Stimulated activated CD4-positive, alpha-beta T cell treated with anti-CD3 and anti-CD28 coated beads, Interleukin-12 subunit alpha, Interleukin-12 subunit beta, amount 100 ng/mL, for 24 hours (primary cell): ENCODE measurements at places on chromosomes 13 and 19.

DNA sequence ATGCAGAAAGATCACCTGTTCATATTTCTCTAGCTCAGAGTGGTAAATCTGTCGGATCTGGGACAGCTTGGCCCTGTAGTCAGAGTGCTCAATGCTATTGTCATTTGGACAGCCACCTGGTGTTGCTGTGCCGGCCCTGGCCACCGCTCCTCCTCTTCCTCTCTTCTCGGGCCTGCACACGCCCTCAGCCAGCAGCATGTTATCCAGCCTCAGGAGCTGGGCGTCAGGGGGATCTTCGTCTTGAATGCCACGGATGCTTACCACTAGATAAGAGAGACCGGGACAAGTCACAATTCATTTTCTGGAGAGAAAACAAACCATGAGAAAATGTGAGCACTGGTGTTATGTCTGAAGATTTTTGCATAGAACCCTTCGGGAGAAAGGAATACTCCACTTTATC, 32.5 kb downstream of the CILP2 start:
- DNase-seq = no peak

DNA sequence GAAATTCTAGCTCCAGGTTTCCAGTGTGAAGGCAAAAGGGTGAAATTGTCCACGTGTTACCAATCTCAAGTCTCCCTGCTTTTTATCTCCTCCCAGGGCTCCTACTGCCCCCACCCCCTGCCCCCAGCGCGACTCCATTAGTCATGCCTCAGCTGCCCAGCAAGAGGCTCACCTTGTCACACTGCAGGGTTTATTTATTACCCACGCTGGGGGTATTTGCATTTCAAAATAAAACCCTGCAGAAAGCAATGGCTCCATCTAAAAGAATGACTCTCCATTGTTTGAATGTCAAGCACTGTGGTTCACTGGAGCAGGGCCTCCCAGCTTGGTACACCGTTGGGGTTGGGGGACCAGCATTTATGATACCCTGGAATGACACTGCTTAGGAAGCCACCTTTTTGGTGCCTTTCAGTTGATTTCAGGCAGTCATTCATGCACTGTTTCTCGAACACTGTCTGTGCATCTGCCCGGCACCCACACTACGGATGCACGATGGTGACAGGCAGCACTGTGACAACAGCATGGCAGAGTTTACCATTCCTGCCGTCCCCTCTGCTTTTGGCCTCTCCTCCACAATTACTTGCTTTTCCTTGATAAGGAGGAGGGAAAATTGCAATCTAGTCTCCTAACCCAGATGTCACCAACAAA, 9.9 kb upstream of the POP4 start:
- DNase-seq = no peak

DNA sequence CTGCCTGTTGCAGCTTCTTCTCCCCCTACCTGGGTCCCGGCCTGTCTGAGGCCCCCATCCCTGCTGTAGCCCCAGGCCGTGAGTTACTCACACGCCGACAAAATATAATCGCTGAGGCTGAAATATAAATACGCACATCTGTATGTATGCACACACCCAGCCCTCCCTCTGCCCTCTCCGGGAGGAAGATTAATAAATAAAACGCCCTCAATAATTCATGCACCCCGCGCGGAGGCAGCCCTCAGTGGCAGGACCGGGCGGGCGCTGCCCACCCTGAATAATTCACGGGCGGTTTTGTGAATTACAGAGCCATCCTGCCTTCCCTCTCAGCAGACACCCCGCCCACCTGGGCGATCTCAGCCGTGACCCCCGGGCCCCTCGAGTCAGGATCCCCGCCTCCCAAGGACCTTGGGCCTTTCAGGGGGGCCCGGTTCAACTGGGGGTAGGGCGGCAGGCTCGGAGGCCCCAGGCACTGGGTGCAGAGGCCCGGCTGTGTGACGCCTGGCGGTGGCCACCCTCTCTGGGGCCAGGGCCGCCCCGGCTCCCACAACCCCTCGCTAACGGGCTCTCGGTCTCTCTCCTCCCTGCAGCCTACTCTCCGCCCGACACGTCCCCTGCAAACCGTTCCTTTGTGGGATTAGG, 24.2 kb downstream of the SMIM24 start:
- no peak for DNase-seq

- no peak for DNase-seq
Observed at GRCh38 chr19:19514215-19514657, 1.1 kb downstream of the TSSK6 start.

GRCh38 chr19:799076-799881, 2.0 kb downstream of the PTBP1 start:
- DNase-seq = no peak

DNA sequence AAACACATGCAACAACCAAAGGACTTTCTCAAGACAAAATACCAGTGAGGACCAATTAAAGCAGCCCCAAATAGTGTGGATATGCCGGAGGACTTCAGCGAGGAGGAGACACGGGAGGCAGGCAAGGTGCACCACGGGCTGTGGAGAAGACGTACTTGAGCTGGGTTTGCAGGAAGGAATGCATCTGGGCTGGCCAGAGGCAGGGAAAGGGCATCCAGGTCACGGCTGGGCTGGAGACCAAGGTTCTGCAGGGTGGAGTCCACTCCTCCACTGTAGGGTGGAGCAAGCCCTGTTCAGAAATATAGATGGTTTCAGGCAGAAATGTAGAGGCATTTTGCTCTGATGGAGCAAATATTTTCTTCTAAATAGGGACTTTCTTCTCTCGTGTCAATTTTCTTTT, 36.6 kb upstream of the MEDAG start:
- DNase-seq = no peak

DNA sequence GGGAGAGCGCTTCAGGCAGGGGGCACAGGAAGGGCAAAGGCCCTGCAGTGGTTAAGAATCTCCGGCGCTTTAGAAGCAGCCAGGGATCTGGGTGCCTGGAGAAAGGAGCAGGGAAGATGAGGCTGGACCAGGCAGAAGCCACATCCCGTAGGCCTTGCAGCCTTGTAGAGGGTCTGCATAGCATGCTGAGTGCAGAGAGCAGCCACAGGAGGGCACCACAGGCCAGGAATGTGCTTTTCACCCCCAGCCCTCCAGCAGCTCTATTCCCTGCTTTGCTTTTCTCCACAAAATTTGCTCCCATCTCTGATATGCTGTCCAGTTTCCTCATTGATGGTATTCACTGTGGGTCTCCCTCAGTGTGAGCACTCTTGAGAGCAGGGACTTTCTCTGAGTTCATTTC, 5.7 kb downstream of the WDR62 start:
- no peak for DNase-seq

GRCh38 chr19:36686365-36687213, 823 bp upstream of the ZNF567 start:
- no peak for DNase-seq

DNA sequence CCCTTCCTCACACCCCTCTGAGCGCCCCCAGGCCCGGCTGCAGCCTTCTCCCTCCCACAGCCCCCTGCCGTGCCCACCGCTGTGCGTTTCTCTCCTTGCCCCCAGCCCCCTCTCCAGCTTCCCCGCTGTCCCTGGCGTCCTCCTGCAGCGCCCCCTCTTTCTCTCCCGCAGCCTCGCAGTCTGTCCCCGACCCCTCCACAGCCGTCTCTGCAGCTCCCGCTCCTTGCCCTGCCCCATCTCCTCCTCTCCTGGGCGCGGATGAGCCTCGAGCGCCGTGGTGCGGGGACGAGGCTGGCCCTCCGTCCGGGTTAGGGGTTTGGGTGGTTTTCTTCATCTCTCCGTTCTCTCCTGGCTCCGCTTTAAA, 1.1 kb downstream of the KMT5C start:
- no peak for DNase-seq

DNA sequence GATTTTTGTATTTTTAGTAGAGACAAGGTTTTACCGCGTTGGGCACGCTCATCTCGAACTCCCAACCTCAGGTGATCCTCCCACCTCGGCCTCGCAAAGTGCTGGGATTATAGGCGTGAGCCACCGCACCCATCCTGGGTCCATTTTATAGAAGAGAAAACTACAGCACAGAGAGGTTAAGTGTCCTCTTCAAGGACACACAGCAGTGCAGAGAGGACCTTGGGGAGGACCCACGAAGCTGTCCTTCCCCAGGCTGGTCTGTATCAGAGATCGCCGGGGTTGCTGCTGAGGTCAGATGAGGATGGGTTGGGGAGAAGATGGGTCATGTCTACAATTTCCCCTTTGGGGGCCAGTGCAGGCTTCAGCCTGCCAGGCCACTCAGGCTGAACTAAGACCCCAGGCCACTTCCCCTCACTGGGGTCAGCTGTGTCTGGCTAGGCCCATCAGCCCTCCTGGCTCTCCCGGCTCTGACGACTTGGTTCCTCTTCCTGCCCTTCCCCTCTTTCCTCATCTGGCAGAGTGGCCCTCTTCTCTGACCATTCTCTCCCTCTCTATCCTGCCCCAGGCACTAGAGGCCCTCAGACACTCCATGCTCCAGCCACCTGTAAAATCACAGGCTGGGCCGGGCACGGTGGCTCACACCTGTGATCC, 9.6 kb downstream of the MYO1F start:
- no peak for DNase-seq

GRCh38 chr13:83987394-83987793, 105.1 kb upstream of the SLITRK1 start:
- no peak for DNase-seq

DNA sequence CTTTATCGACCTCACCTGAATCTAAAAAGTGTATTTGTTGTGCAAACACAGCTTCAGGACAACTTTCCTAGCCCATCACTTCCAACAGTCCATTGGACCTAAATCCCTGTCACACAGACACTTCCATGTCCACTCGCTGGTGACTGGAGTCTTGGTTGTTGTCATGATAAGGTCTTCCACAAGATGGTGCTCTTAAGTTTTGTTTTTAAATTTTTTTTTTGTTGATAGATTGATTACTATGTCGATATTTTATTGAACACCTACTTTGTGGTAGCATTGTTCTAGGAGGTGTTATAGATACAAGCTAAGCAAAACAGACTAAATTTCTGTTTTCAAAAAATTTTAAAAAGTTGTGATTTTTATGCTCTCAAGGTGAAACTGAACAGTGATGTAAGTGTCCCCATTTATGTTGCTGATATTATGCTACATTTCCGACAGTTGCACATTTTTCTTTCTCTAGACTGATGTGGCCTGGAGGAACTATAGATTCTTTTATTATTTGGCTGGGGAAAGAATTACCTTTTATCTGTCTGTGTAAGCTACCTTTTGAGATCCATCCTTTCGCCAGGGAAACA, 8.1 kb upstream of the ERICH6B start:
- no peak for DNase-seq

DNA sequence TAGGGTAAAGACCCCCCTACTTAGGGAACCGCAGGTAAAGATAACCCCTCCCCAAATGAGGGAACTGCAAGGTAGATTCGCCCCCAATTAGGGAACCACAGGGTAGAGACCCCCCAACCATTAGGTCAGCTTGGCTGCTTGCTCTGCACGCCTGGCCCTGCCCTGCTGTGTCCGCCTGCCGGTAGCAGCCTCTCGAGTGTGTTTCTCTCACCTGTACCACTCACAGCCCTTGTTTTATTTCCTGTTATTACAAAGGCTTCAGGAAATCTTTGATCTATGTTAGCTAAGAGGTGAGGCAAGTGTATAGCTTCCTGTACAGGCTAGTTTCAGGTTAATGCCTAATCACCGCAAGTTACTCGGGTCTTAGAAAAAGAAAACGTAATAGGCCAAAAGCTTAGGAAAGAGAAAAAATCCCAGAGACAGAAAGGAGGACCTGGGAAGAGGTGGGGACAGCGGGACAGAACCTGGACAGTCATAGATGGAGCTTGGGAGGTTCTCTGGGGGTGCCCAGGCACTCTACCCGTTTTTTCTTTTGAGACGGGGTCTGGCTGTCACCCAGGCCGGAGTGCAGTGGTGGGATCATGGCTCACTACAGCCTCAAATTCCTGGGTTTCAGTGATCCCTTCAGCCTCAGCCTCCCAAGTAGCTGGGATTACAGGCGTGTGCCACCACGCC, 23.1 kb upstream of the EIF3G start:
- DNase-seq = no peak

DNA sequence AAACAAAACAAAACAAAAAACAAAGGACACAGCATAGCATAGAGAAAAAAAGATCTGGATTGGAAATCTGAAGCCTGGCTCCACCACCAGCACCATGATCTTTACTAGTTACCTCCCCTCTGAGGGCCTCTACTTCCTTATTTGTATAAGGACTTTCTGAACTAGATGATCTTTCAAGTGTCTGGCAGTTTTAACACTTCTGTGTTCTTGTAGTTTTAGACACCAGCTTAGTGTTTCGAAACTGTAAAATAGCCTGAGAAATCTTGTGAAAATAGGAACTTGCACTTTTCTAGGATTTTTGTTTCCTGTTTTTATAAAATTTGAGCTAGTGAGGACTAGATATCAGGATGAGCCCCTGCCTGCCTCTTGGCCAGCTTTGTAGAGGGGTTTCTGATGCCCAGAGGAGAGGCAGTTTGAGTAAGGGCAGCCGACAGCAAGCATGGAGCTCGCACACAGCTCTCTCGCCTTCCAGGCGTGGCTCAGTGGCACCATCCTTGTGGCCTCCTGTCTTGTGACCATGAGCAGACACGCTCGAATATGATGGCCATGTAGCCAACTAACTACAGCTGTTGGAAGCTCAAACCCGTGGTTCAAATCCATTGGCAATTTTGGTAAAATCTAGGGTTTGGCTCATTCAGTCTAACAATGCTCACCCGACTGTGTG, 319.0 kb downstream of the KCNRG start:
- DNase-seq = no peak

GRCh38 chr13:93462151-93462550, 235.5 kb downstream of the GPC6 start:
- DNase-seq = no peak

DNA sequence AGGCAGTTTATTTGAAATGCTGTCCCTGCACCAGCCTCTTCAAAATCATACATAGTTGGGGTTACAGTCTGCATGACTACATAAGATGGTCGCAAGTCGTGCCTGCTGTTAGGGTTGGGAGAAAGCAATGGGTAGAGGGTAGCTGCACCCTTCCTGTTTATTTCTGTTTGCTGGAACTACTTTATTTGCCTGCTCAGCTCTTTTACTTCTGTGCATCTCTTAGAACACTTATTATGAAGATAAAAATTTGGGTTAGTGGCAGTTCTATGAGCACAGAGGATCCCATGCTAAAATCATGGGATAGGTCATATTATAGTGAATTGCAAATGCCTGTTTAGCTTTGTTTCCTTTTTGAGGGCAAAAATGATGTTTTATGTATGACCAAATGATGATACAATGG, 160.1 kb downstream of the MYO16 start:
- DNase-seq = no peak

DNA sequence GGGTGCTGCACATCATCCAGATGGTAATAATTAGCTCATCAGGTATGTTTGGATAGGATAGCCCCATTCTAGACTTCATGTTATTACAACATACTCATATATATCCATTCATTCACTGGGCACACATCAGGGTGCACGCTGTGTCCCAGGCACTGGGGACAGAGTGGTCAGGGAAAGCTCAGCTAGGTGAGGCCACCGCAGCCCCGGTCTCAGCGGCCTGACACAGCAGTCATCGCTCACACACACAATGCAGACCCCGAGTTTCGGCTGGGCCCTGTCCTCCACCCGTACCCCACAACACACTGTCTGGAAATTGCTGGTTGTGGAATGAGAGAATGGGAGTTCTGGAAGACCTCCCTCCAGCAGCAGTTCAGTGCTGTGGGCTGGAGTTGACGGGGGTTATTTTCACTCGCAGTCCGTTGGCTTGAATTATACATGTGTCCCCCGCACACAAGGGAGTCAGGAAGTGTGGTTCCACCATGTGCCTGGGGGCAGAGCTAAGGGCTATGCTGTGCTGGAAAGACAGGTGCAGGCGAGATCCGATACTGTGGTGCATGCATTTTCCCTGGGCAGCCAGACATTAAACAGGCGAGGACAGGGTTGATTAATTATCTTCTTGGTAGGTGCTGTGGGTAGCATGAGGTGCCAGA, 257.6 kb downstream of the TEX29 start:
- DNase-seq = no peak
